Muscle of arm (tissue), 14 donors: ENCODE measurements at places on chromosomes 7 and 10.

GRCh38 chr7:33107136-33108066 lies 1.8 kb downstream of the RP9 start:
- peak; percentile 34 for DNase-seq

GRCh38 chr7:45240273-45240771 lies 82.7 kb downstream of the RAMP3 start:
- no peak for DNase-seq

DNA sequence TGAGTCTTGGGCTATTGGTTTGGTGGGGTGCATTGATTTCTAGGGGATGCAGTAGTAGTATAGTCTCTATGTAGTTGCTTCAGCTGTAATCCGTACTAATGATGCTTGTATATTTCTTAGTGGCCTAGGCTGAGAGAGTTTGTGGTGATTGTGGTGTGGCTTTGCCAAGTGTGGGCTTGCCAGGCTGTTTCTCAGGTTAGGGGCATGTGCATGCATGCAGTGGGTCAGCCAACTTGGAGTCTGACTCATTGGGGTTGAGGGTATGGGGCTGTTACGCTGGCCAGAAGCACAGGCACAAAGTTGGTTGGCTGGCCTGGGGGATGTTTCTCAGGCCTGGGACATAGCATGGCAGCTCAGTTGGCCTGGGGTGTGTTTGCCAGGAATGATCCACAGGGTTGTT lies 25.7 kb upstream of the PLA2G12B start:
- no peak for DNase-seq

GRCh38 chr10:129491123-129491734 lies 24.2 kb downstream of the MGMT start:
- no peak for DNase-seq

DNA sequence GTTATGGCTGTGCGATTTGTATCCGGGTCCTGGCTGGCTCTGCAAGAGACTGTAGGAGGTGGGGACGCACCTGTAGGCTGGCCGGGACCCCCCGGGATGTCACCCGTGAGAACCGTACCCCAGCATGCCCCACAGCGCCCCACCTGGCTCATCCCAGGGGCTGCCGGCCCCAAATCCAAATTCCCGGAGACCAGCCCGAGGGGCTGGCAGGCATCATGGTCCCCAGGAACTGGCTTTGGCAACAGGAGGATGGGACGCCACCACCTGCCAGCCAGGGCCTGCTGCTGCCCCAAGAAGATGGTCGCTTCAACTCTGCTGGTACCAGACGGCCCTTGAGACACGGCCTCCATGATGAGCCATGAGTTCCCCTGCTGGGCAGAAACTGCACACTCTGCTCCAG lies 239.4 kb downstream of the ELFN1 start:
- DNase-seq = no peak

GRCh38 chr7:69893906-69894305 lies 295.6 kb downstream of the AUTS2 start:
- no peak for DNase-seq

GRCh38 chr10:12811826-12812225 lies 189.7 kb downstream of the CCDC3 start:
- DNase-seq = no peak

GRCh38 chr7:69585169-69585568 lies 13.1 kb upstream of the AUTS2 start:
- no peak for DNase-seq

DNA sequence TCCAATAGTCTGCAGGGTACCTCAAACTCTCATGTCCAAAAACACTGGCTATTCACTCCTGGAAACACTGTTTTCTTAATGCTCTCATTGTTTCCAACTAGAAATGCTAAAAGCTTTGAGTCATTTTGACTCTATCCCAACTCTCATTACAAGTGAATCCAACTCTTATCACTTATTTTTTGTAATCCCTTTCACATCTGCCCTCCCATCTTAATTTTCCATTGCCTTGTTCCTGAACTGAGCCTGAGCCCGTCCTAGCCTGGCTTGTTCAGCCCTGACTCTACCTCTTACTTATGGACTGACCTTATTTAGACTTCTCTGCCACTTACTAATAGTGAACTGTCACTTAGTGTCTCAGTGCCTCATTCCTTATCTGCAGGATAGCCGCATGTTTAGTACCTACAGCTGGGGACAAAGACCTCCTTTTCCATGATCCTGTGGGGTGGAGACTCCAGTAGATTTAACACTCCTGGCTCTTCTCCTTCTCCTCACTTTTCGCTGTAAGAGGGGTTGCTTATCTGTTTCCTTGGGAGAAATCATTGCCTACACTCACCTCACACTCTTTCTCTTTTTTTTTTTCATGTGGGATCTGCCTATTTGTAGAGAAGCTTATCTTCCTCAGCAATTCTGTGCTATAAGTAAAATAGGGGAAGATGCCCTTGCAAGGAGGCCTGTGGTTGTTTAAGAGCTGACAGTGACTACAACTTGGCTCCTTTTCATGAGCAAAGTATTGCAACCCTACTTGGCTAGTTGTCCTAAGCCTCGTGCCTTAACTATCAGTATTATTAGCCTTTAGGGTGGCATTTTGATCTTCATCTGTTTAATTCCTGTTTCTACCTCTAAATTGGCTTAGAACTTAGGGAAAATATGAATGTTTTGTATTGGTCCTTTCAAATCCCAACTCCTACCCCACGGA lies 56.4 kb downstream of the SLC16A12 start:
- DNase-seq = peak; percentile 37

- DNase-seq = no peak
Observed at GRCh38 chr10:34801097-34801733, 13.9 kb downstream of the PARD3 start.

DNA sequence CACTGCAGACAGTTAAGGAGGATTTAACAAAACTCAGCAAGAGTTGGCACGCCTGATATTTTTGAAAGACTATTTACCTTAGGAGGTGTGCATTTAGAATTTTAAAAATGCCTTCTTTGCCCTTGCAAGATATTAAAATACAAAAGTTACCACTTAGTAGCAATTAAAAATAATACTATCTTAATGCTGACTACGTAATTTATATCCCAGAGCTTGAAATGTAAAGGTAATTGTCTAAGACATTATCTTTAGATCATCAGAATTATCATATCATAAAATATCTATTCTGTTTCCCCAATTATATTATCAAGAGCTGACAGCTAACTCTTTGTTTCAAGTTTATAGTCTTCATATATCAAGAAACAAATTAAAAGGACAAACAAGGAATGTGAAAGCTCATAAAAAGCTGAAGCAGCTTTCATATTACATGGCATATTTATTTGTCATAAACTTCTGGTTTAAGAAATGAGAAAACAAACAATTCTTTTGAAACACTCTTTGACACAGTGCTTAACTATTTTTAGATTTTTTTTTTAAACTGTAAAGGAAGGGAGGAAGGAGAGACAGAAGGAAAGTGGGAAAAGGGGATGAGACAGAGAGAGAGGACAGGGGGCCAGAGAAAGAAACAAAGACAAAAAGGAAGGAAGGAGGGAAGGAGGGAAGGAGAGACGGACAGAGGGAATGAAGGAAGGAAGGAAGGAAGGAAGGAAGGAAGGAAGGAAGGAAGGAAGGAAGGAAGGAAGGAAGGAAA lies 73.5 kb downstream of the RTKN2 start:
- DNase-seq = no peak

DNA sequence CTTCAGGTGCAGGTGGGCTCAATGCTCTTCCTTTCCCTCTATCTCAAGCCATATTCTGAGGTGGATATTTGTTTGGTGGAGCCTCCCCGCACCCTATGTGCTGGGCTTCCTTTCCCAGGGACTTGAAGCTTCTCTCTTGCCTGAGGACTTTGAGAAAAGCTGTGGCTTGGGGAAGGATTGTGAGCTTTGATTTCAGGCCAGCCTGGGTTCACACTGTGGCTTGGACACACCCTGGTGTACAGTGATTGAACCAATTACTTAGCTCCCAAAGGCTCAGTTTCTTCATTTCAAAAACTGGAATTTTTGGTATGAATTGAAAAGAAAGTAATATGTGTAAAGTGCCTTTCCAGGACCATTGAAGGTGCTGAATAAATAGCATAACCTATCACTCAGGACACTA lies 224.5 kb upstream of the GLI3 start:
- no peak for DNase-seq

- no peak for DNase-seq
Observed at GRCh38 chr10:650441-650851, 39.0 kb downstream of the DIP2C start.

DNA sequence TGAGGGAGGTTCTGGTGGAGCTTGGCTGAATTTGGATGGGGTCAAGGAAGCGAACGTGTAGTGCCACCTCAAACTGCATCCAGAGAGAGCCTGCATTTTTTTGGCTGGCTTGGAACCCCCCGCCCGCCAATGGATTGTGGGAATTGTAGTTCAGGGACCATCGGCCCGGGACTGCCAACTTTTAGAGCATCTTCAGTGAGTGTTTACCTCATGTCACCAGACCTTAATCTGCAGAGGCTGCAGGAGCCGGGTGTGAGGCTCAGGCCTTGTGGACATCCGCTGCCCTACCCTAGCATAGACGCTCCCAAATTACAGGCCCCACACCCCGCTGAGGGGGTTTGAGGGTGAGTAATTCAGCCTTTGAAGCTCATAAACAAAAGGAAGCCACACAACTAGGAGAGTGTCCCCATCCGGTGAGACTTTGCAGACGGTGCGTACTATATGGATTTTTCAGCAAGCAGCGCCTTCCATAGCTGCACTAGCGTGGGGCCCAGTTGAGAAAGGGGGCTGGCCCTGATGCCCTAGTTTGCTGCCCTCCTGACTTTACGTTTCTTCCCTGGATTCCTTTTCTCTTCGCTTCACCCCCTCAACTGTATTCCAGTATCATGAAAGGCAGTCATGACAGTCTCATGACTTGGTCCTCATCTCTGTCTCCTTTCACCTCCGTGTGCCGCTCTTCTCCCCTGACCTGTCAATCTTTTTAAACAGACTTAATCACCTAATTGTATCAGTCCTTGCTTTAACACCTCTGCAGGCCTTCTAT lies 717 bp downstream of the CNPY4 start:
- DNase-seq = peak; percentile 80

DNA sequence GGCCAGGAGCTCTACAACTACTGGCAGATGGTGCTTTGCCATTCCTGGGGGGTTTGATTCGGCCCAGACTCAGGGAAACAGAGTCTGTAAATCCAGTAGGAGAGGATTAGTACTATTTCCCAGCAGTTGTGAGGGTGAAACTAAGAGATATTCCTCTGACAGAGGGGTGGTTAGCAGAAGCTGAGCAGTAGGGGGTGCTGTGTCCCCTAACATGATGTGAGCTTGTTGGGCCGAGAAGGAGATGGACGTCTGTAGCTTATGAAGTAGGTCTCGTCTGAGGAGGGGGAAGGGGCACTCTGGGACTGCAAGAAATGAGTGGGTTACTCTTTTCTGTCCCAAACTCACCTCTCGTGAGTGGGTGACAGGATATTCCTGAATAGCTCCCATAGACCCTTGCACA lies 179.2 kb upstream of the MBL2 start:
- DNase-seq = peak; percentile 24

DNA sequence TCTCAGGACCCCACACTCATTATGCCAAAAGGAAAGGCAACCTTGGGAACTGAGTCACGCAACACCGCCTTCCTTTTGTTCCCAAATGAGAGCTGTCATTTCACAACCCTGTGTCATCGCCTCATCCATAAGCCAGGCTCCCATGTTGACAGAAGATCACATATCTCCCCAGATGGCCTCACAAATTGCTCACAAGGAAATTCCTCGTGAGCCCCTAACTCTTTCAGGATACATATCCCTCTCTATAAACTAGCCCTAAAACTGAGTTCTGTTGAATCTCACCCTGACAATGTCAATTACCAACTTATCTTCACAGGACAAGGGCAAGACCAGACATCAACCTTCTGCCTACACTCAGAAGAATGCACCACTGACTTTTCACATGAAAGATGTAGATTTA lies 22.6 kb downstream of the CCDC3 start:
- DNase-seq = no peak

DNA sequence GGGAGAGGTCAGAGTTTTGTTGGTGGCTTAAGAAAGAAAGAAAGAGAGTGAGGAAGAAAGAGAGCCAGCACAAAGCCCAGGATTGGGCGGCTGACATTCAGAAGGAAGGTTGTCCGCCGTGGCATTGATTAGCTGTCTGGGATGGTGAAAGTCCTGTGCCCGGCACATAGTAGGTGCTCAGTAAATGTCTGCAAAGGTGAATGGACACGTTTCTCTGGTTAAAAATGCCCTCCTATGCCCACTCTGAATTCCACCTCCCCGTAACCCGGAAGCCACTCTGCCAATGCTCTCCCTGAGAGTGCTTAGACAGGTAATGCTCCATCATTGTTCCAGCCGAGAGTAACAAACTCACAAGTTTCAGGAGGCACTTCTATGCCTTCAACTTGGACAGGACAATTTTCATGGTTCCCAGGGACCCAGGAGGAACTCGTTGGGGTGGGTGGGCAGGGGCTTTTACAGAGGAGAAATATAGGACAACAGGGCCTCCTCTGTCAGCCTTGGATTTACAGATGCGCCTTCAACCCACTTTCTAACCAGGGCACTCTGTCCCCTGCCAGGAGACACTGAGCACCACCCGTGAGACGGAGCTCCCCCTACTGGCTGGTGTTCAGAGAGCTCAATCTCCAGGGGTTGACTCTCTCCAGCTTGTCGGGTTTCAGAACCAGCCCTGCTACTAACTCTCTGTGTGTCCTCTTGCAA lies 411.5 kb upstream of the ZMIZ1 start:
- DNase-seq = no peak

DNA sequence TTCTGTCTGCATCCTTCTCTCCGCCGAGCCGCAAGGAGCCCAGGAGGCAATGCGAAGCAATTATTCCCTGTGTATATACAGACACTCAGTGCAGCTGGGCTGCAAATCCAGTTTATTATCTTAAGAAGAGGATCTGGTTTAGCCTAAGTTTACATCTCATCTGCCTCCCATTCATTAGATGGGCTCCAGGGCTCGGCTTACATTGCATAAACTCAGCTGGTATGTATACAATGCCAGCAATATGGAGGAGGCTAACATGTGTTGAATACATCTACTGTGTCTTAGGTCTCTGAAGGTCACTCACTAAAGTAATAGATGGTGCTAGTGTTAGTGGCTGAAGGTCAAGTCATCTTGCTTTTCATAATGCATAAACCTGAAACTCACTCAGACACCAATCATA lies 996.8 kb downstream of the KCNMA1 start:
- no peak for DNase-seq

GRCh38 chr7:114652041-114652440 lies 237.4 kb downstream of the FOXP2 start:
- no peak for DNase-seq

DNA sequence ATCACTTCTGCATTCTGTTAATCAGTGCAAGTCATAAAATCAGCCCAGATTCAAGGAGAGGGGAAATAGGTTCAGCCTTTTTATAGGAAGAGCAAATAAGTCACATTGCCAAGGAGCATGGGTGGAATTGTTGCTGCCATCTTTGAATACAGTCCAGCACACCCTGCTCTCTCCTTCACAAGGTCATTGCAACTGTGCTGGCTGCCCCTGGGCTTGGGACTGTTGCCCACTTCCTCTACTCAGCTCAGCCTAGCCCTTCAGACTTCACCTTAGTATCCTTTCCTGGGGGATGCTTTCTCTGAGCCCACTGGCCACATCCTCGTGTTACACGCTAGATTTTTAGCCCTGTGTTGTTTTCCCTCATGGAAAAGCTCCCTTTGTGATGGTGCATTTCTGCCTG lies 527.7 kb downstream of the GALNT17 start:
- no peak for DNase-seq
